Ureter (tissue), 1 donor: ENCODE measurements at places on chromosomes 11 and 22. TPM values are rescaled to one million over a fixed set of nuclear protein-coding genes. Genes with fewer than 3 reads are reported as not detected.

DNA sequence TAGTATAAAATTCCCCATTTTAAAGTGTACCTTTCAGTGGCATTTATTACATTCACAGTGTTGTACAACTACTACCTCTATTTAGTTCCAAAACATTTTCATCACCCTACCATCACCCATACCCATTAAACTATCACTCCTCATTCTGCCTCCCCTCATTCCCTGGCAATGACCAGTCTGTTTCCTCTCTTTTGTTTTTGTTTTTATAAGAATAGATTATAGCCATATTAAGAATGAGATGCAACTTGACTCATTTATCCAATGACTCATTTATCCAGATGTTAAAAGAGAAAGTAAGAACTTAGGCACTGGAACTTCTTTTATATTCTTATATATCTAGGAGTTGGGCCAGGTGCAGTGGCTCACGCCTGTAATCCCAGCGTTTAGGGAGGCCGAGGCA is 156.3 kb downstream of the FAT3 start:
- DNase-seq: no peak

The ZP1 gene
- total RNA-seq: not detected

GRCh38 chr22:43153899-43154298 is 2.5 kb downstream of the TSPO start:
- no peak for DNase-seq

The UBQLNL gene
- 1.4 TPM for total RNA-seq

- no peak for DNase-seq
These were observed 66.2 kb downstream of the MAML2 start for GRCh38 chr11:96276836-96277235.

DNA sequence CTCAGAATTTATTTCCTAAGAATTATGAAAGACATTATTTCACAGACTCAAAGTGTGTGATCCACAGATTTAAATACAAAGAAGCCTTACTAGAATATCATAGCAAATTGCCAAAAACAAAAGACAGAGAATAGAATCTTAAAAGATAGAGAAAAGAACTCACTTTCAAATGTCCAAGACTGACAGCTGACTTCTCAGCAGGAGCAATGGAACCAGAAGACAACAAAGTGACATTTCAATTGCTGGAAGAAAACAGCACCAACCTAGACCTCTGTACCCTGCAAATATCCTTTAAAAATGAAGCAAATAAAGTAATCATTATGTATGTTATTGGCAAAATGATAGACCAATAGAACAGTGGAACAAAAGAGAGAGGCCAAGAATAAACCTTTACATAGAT is 109.2 kb downstream of the TTC17 start:
- DNase-seq: no peak

- DNase-seq: no peak
These were observed 38.7 kb downstream of the CD82 start for GRCh38 chr11:44604171-44604581.

DNA sequence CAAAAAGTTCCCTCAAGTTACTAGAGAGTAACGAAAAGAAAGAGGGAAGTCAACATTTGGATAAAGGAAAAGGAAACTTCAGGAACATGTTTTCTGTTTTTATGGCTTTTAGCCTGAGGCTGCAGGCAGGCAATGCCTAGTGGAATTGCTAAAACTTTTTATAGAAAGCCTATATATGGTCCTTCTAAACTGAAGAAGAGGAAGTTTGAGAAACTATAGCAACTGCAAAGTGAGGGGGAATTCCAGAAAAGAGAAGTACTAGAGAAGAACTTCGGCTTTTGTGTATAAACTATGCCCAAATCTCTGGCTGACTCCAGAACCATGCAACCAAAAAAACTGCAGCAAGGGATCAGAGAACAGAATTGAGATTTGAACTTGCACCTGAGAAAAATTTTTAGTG is 74.3 kb upstream of the ARHGAP42 start:
- no peak for DNase-seq

GRCh38 chr11:18700375-18700774 is 1.8 kb downstream of the TMEM86A start:
- no peak for DNase-seq

DNA sequence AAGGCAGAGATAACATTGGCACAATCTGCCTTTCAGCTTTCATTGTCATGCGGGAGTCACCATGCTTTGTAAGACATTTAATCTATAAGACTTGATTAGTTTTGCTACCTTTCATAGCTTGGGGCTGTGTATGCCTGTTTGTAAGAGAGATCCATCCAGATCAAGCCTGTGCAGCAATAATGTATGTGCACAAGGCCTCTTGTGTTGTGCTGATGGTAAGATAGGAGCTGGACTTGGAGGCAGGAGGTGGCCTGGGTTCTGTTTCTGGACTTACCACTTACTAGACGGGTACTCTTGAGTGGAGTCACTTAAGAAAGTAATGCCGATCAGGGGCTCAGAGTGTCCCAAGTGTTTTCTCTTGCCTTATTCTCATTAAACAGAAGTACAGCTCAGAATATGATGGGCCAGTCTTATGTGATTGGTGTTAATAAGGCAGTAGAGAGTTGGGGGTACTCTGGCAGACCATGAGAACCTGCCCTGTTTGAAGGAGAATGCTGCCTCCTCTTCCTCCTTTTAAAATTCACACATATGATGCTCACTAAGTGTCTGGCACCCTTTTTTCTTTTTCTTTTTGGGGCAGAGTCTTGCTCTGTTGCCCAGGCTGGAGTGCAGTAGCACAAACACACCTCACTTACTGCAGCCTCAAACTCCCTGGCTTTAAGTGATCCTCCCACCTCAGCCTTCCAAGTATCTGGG is 30.9 kb downstream of the PTPRJ start:
- no peak for DNase-seq

DNA sequence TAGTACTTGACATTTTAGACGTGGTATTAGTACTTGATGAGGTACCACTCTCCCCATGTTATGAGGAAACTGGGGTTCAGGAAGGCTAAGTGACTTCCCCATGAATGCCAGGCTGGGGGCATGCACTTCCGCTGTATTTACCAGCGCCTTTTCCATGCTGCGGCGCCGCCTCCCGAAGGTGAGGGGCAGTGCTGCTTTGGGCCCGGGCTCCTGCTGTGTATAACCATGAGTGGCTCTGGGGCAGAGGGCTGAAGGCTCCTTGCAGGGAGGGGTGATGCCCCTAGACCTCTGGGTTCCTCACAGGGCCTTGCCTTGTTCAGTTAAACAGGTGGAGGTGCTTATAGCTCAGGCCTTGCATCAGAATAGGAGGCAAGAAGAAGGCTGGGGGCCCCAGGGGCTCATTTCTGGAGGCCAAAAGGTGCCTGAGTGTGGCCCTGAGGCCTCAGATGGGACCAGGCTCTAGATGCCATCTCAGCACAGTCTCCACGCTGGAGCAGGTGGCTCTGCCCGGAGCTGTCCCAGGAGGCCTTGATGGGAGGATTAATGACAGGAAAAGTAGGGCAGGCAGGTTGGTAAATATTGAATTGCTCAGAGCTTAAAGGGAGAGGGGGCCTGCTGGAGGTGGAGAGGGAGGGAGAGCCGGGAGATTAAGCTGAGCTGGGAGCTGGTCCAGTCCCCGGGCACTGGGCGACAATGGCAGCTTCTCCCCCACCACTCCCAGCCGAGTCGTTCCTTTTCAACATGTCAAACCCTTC is 129.6 kb downstream of the CEP164 start:
- DNase-seq: no peak

The MN1 gene
- 3.3 TPM for total RNA-seq

- DNase-seq: no peak
These were observed 16.2 kb downstream of the C11orf24 start for GRCh38 chr11:68255526-68255925.

The HBG1 gene
- total RNA-seq: not detected

DNA sequence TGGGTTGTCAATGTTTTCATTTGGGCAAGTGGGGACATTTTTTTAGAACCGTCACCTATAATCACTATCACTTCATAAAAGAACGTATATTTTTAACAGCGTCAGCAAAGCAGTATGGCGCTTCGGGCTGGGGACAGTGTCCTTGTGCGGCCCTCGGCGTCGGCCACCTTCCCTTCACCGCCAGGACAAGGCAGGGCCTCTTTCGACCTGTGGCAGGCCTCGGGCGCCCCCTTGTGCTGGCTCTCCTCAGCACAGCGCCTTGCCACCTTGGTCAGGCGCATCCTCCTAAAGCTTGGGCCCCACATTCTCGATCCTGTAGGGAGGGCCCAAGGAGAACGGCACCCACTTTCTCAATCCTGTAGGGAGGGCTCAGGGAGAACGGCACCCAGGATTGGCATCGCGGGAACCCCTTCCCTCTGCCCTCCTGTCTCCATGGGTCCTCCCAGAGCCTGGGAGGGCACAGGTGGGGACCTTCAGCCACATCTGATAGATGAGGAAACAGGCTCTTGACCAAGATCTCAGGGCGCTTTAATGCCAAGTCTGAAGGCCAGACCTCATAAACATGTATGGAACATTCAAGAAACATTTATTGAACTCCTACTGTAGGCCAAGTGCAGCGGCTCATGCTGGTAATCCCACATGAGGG is 11.5 kb upstream of the FADD start:
- DNase-seq: peak; percentile 75

- DNase-seq: no peak
These were observed 29.7 kb upstream of the NDUFC2 start for GRCh38 chr11:78109081-78110015.

The MRPL48 gene
- 39.4 TPM for total RNA-seq

- no peak for DNase-seq
These were observed 1747.2 kb upstream of the RAG2 start for GRCh38 chr11:38345286-38345685.

- no peak for DNase-seq
These were observed 1.5 kb downstream of the EHD1 start for GRCh38 chr11:64876835-64877341.

The PKDREJ gene
- total RNA-seq: 0.13 TPM

The GGTLC2 gene
- not detected for total RNA-seq

DNA sequence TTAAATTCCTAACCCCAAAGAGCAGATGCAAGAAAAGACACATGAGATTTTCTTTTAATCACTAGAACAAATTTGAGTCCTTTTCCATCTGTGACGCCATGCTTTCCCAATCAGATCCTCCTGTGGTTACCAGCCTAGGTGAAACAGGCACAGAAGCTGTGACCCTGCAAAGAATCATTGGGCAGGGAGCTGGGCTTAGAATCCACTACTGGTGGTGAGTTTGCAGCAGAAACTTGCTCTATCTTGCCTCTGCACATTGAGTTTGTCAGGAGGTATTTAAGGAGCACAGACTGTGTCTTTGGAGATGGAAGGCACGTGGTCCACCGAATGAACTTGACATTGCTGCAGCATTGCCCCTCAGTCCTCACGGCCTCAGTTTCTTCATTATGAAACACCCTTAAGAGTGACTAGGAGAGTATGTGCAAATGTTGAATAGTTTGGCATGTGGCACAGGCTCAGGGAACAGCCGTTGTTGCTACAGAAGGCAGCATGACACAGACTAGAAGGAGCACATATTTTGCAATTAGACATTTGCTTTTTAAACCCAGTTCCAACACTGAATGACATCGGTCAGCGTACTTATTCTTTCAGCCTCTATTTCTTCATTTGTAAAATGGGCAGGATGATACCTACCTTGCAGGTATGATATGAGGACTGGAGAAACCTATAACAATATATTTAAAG is 127.6 kb downstream of the DBX1 start:
- DNase-seq: no peak

- DNase-seq: no peak
These were observed 1.7 kb downstream of the PTH start for GRCh38 chr11:13494051-13494450.

- peak; percentile 10 for DNase-seq
These were observed 494.5 kb downstream of the BRD1 start for GRCh38 chr22:49333206-49333605.

DNA sequence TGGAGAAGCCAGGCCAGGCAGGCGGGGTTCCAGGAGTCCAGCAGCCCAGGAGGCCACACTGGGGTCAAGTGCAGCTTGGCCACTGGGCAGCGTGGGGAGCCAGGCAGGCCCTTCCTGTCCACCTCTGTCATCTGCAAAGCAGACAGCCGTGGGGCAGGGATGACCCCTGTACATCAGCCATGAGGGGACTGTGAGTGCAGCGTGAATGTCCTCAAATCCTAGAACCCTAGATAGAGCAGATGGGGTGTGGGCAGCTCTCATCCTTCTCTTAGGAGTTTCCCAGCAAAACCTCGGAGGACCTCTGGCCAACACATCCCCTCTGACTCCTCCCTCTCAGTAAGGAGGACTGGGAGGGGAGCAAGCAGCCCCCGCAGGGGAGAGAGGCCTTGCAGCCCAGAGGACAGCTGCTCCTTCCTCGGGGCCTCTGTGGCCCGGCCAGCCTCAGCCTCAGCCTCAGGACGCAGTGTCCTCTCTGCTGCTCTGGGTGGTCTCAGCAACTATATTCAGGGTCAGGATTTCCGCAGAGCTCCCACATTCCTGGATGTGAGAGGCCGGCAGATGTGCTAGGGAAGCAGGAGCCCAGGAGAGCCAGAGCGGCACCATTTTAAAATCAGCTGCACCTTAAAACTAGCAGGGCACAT is 820.5 kb downstream of the BRD1 start:
- no peak for DNase-seq

The CADM1 gene
- 58.0 TPM for total RNA-seq

GRCh38 chr11:68090706-68091105 is 30.5 kb downstream of the CHKA start:
- no peak for DNase-seq

GRCh38 chr11:66891851-66892660 is 35.2 kb downstream of the LRFN4 start:
- DNase-seq: peak; percentile 73

GRCh38 chr11:15275141-15275540 is 160.4 kb downstream of the INSC start:
- no peak for DNase-seq

GRCh38 chr22:26650722-26651421 is 6.5 kb upstream of the MIAT start:
- DNase-seq: no peak

The AQP11 gene
- total RNA-seq: 0.34 TPM

GRCh38 chr22:47013861-47014635 is 251.6 kb downstream of the TBC1D22A start:
- no peak for DNase-seq

- DNase-seq: no peak
These were observed 7.7 kb upstream of the MMP12 start for GRCh38 chr11:102882389-102883024.

DNA sequence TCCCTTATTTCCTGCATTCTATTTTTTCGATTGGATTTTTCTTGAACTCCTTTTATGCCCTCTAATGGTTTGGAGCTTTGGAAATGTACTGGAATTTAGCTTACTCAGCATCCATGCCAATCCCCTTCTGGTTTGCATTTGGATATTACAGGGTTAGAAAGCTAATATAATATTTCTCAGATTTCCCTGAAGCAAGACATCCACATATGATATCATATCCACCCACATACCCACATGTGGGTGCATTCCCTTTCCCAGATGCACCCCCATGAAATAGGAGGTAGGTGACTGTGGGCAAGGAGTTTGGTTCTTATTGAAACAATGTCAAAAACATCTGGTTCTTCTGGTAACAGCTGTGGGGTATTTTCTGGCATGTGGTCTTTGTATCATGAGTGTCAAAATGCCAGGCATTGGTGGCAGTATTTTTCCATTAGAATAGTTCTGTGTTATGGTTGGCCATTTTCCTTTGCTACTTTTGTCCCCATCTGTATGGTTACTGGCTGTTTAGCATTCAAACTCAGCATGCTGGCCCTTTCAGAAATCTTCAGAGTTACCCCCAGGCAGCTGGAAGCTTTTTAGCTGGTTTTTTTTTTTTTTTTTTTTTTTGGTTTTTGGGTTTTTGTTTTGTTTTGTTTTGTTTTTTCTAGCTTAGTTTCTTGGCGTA is 32.7 kb upstream of the DDX10 start:
- DNase-seq: no peak

The CDHR5 gene
- not detected for total RNA-seq

The SYCE3 gene
- total RNA-seq: not detected

The LMNTD2 gene
- total RNA-seq: 8.8 TPM

GRCh38 chr11:506238-506994 is 626 bp downstream of the RNH1 start:
- peak; percentile 98 for DNase-seq

GRCh38 chr22:18048441-18048898 is 24.1 kb upstream of the MICAL3 start:
- DNase-seq: no peak
